Spinal cord (tissue), 10 donors: ENCODE measurements at places on chromosomes 11 and 22.

GRCh38 chr11:34266090-34266912 lies 91.5 kb downstream of the ABTB2 start:
- no peak for DNase-seq

DNA sequence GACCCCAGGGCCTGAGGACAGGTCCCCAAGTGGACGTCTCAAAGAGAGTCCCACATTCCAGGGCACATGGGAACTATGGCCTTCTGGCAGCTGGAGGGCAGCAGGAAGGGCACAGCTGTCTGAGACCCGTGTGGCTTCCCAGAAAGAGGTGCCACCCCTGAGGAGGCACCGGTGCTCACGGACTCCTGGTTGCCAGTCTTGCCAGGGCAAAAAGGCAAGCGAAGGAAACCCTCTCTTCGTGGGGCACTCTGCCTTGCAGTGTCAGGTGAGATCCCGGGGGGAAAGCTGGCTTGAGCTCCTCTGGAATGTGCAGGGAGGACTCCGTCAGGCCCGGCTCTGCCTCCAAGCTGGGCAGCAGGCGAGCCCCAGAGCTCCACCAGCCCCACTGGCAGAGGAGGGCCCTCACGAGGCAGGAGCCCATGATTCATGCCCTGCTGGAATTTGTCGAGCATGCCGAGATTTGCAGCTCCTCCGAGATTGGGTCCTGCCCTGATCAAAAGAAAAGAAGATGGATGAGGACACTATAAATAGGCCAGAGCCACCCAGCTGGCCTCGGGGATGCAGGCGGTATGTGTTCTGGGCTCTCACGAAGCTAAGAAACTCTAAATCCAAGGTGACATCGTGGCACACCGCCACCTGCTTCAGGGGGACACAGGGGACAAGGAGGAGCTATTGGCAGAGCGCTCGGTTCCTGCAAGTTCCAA lies 9.9 kb upstream of the CELSR1 start:
- DNase-seq = peak; percentile 58

DNA sequence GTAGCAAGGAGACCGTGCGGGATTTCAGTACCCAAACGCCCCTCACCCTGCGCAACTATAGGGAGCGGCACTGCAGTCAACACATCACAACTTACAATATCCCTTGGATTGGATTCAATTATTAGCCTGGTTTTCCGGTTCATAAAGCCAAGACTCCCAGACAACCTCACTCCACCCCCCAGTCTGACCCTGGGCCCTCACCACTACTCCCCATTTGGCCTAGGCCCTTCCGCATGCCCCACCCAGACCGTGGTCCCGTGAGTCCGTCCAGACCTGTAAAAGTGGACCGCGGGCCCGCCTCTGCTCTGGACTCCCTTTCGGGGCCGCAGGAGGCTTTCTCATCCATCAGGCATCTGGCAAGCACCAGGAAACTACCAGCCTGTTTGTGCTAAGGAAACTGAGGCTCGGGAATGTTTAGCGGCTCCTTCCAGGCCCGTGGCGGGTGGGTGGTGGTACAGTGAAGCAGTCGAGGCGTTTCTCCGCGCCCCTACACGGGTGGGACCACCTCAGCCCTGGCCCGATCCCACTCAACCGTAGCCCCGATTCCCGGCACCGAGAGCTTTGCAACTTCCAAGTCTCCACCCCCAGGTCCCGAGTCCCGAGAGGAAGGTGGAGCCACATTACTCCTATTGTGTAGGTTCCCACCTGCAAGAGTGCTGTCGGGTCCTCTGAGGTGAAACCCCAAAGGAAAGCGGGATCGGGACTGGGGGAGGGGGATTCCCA lies 679 bp upstream of the DPP3 start:
- no peak for DNase-seq

- no peak for DNase-seq
Measured at GRCh38 chr11:102678022-102678421, 27.5 kb downstream of the MMP27 start.

GRCh38 chr11:2432171-2432621 lies 12.1 kb downstream of the TRPM5 start:
- DNase-seq = no peak

GRCh38 chr11:64357904-64358535 lies 942 bp upstream of the RPS6KA4 start:
- DNase-seq = no peak

GRCh38 chr11:42249956-42250355 lies 790.5 kb upstream of the LRRC4C start:
- no peak for DNase-seq

DNA sequence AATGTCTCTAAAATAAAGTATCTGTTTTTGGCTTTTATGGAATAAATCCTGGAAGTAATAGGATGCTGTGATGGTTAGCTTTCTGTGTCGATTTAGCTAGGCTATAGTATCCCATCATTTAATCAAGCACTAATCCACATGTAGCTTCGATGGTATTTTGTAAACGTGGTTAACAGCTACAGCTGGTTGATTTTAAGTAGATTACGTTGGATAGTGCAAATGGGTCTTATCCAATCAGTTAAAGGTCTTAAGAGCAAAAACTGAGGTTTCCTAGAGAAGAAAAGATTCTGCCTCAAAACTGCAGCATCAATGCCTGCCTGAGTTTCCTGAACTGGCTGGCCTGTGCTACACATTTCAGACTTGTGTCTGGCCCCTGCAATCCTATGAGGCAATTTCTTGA lies 314.2 kb upstream of the SORL1-AS1 start:
- no peak for DNase-seq

- DNase-seq = peak; percentile 62
Measured at GRCh38 chr22:32202539-32203180, 2.2 kb downstream of the RFPL2 start.

DNA sequence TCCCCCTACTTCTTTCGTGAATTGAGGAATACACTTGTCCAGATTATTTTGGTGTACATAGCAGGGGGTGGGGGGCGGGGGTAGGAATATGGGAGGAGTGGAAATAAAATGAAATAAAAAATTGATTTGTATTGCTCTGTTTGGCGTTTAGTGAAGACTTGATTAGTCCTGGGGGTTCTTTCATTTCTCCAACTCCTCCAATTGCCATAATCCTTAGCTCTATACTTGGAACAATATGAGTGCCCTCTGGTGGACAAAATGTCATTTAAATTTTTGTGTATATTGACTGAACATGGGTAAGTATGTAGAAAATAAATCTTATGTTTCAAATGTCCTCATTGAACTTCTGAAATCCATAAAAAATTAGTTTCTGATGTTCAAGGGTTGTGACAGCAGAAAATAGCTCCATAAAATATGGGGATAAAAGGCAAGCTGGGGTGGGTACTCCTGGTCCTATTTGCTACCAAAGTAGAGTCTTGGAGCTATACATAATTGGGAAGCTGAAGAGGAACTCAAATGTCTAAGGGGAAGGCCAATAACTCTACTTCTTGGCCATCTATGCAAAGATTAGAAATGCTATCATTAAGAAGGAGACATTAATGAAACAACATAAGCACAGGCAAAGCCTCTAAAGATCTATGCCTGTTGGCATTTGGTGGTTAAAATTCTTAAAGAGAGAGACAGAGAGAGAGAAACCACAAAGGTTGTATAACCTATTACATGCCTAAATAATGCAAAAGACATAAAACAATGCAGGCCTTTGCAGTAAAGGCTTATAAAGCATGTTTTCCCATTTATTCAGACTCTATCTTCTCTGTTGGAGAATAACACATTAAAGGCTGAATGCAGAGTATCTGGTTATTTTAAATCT lies 421.6 kb downstream of the METTL15 start:
- no peak for DNase-seq

GRCh38 chr22:37547251-37547741 lies 13.0 kb upstream of the CDC42EP1 start:
- DNase-seq = no peak

GRCh38 chr11:62374801-62375200 lies 37.6 kb downstream of the ASRGL1 start:
- DNase-seq = no peak

DNA sequence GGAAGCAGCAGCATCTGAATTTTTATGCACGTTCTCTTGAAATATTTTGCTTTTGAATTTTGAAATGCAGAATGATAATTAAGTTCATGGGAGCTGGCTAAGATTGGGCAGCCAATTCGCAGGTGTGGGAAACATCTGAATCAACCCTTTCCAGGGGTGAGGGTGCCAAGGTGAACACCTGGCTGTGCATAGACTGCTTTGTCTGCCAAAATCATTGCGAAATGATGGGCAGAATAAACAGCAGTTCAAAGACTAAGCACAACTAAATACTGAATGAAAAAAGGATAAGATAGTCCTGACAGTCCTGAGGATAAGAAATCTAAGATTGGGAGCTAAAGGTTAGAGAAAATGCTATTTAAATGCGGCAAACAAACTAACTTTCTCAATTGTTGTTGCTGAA lies 813.3 kb upstream of the RAG2 start:
- no peak for DNase-seq

- no peak for DNase-seq
Measured at GRCh38 chr11:13386567-13386966, 76.5 kb downstream of the BTBD10 start.
